ENCODE measurements at places on chromosomes 12 and 14.

DNA sequence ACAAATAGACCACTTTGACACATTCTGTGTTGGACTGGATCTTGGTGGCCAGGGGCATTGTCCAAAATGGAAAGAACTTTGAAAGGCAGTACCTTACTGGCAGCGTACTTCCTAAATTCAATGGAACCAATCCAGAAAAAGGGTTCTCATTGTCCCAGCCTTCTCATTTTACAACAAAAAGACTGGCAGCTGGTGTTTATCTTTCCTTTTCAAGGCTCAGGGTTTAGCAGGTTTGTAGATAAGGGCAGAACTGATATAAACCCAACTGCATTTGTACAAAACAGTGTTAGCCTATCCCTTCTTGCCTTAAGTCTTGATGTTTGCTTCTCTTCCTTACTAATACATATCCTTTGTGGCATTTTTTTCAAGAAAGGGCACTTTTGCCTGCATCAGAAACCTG, 7.7 kb downstream of the THAP2 start:
- DNase-seq, result no peak

- DNase-seq, result no peak
Measured at GRCh38 chr14:97956581-97957340, 1159.6 kb downstream of the VRK1 start.

DNA sequence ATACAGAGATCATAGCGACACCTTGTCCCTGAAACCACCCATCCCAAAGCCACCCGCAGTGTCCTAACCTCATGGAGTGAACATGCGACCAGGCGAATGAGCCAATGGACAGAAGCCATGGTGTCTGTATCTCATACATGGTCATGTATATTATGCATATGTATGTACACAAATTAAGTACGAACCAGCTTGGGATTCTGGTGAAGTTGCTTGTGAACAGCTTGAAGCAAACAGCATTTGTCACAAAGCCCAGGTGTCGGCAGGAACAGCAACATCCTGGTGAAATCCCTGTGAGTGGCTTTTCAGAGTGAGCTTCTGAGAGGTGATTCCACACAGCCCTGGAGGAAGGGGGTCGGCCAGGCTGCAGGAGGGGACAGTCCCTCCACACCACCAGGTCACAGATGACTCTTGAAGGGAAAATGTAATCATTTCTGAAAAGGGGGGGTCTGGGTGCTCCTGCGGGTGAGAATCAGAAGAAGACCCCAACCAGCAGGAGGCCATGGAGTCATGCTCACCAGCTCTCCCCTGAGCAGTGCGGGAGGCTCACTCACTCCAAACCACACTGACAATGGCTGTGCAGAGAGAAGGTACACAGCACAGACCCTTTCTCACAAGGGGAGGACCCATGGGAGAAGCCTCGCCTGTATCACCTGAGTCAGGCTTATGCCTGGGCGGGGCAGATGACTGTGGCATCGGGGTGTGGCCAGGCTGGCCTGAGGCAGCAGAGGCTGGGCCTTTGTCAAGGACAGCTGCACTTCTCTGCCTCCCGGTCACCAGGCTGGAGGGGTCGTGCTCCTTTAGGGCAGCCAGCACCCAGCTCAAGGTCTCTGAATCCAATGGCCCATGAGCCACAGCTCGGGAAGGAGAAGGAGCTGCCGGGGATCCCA, 14.3 kb downstream of the CHGA start:
- DNase-seq, result no peak

DNA sequence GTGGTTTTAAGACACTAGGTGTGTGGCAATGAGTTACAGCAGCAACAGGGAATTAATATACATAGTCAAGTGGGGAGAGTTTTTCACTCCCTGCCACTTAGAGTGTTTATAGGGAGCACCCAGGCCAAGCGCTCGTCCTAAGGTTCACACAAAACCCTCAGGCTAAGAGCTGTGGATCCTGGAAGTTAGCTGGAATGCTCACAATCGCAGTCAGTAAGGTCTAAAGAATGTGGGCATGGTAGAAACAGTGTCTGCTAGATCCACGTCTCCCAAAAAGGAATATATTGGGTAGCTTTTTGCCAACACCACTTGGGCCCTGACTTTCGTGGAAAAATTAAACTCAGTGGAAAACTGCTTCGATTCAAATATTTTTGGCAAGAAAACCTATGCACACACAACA, 36.6 kb downstream of the STAB2 start:
- no peak for DNase-seq

DNA sequence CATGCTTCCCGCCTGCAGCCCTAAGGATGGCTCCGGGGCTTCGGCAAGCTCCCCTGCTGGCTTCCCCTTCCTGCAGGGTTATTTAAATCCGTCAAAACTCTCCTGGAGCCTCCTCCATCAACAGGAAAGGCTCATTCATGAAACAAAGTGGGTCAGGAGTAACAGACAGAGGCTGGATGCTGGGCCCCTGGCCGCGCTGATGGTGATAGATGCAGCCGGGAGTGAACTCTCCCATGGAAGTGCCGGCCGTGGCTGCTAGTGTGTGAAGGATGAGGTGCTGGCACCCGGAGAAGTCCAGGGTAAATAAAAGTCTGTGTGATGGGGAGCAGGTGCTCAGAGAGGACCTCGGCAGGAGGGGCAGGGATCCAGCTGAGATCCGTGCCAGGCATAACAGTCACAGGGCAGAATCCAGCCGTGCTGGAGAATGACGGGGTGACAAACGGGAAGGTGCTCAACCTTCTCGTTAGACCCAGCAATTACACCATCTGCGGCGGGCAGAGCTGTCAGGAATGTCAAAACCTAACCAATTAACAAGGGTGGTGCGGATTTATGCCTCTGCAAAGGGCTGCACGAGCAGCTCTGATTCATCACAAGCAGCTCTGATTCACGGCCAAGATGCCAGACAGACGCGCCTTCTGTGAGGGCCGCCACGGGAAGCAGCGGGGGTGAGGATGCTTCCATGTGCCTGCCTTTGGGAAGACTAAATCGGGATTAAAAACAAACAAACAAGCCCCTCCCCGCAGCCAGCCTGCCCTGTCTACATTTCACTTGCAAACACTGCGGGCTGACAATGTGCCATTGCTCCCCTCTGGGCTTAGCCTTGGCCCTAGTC, 55.6 kb downstream of the SYNE3 start:
- DNase-seq, result no peak

GRCh38 chr12:107685360-107686248, at the start of gene PWP1:
Gene PWP1, plus strand, starts transcription at chr12:107685799. Its CDS starts 101 bp downstream, at chr12:107685900.
- peak; percentile 99 for DNase-seq

- DNase-seq, result no peak
Measured at GRCh38 chr14:90412058-90412457, 15.2 kb downstream of the CALM1 start.

GRCh38 chr14:25909045-25909747, 688.6 kb downstream of the NOVA1 start:
- no peak for DNase-seq

DNA sequence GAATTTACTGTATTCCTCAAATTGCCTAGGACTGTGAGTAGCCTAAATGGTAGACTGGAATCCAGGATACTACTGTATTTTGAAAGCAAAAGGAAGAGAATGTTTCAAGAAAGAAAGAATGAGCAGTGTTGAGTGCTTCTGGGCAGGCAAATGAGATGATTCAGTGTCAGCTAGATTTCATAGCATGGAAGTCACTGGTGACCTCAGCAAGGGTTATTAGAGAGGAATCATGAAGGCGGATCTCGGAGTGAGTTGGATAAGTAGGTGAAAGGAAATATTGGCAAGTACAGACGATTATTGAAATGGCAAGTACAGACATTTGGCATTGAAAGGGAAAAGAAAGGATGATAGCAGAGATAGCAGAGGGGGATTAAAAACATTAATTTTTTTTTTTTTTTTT, 27.1 kb downstream of the VRK1 start:
- peak; percentile 29 for DNase-seq

DNA sequence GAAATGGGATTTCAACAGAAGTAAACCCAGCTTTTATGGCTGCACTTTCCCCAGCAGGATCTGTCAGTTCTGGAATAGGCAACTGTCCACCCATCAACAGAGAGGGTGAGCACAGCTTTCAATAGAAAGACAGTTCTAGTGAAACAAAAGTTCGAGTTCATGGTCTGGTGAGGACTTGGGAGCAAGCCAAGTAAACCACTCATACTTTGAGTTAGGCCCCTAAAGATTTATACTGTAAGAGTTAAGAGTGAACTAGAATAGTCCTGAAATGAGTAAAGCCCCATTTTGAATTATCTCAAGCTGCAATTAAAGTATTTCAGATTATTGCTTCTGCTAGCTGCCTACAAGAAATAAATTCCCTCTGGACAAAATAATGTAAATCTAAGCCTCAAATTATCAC, 82.6 kb downstream of the METTL25 start:
- DNase-seq, result no peak

DNA sequence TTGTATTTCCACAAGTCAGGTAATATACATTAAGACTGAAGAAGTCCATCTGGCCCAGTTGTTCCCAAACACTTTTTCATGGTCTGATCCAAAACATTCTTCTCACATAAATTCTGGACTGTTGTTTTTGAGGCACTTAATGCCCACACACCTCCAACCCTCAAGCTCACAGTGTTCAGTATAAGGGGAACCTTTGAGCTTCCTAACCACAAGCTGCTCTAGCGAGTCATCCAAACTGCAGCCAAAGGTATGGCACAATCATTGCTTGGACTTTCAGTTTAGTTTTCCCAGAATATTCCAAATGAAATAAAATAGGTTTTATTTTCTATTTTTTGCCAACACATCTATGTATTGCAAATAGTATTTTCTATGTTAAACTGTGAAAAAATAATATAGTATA, 103.0 kb downstream of the PUS7L start:
- peak; percentile 2 for DNase-seq

DNA sequence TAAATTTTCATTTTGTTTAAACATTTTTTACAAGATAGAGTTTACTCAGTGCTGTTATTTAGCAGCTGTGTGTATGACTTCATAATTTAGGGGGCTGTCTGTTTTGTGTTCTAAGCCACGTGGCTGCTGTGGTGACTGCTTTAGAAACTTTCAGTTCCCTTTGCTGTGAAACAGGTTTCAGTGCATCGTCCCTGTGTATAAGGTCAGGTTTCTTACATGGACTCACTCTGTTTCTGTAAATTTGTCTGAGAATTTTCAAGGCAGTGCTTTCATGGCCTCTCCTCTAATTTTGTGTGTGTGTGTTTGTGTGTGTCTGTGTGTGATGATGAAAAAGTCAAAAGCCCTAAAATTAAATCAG, 32.4 kb downstream of the BICD1 start:
- peak; percentile 73 for DNase-seq

GRCh38 chr14:100440758-100441203, 117.6 kb downstream of the SLC25A47 start:
- DNase-seq, result no peak

- no peak for DNase-seq
Measured at GRCh38 chr12:2879853-2880252, 2.8 kb downstream of the RHNO1 start.

- no peak for DNase-seq
Measured at GRCh38 chr14:81326451-81326850, 73.7 kb downstream of the STON2 start.

DNA sequence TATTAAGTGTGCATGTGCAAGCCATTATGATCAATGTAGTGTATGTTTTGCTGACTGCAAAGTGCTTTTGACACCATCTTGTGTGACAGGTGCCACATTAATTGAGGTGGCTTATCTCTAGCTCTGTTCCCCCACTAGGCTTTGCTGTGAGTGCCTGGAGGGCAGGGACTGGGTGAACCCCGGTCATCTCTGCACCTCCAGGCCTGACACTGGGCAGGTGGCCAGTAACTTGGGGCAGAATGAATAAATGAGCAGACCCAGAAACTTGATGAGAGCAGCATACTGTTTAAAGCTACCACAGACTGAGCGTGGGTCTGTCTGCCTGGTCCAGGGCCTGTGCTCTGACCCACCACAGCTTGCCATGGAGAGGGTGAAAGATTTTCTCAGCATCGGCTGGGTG, 151.6 kb downstream of the CALM1 start:
- no peak for DNase-seq

GRCh38 chr14:95025218-95025617, 132.1 kb downstream of the DICER1 start:
- no peak for DNase-seq

DNA sequence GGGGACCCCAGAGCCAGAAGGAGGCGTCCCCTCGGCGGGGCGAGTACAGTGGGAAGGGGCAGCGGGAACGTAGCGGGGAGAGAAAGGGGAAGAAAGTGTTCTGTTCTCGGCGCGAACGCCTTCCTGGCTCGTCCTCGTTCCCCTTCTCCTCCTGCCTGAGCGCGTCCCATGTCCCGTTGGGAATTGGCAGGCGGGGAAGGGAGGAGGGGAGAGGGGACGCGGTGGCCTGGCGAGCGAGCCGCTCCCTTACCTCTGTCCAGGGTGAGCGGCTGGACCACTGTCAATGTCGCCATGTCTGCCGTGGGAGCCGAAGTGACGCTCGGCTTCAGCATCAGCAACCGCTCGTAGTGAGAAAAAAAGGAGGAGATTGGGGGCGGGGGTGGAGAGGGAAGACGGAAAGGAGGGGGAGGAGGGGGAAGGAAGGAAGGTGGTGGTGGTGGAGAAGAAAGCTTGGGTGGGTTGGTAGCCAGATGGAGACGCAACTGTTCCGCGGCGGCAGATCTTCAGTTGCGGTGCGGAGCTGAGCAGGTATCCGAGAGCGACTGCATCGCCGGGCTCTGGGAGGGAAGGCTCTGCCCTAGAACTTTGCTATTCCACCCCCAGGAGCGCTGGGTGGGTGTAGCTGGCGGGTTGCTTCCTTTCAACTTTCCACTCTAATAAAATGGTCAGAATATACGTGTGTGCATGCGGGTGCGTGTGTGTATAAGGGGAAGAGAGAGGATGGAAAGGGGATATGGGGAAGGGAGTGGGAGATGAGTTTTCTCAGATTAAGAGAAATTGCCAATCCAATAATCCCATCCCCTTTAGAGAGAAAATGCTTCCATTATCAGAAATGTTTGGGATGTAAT, at the start of gene LIN7A:
LIN7A (minus strand) TSS at position 544 of the 848 bp plus-strand sequence; CDS start at position 332, 212 bp downstream.
- peak; percentile 8 for DNase-seq

DNA sequence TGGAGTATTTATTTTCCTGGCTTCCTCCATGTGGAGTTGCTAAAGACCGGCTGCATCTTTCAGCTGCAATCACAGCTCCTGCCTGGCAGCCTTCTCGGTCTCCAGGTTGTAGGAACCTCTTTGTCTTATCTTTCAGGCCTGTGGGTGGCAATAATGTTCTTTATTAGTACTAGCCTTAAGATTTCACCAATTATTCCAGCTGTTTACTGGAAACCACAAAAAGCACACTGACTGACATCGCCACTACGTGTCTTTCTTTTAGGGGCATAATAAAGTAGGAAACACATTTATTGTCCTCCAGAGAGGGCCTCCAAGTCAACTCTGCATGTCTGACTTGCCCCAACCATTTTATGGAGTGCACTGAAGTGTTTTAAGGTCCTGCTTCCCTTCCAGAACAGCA, 1116.5 kb upstream of the TMEM132C start:
- DNase-seq, result no peak

DNA sequence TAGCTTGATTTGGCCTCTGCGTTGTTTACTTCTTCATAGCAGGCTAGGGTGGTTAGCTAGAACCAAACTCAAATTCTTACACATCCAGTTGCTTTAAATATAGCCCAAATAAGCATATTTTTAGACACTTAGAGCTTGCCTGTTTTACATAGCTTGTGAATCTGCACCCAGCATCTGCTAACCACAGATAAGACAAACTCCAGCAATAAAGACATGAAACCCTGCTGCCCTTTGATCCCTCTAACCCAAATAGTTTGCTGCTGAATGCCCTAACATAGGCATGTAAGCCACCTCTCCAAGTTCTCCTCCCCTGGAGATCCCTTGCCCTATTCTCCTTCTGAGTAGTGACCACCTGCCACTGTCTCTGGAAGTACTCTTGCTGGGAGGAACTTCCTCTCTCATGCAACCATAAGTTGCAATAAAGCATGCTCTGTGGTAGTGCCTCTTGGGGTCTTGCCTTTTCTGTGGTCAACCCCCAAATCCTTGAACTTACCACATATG, 185.6 kb downstream of the TMEM117 start:
- DNase-seq, result no peak

GRCh38 chr12:7555752-7556151, 52.2 kb upstream of the CD163 start:
- DNase-seq, result peak; percentile 87

All from suppressor macrophage treated with lipopolysaccharide for 4 hours (primary cell).